ENCODE measurements at places on chromosomes 2 and 18. TPM values are rescaled to one million over a fixed set of nuclear protein-coding genes. Genes with fewer than 3 reads are reported as not detected.

- DNase-seq: no peak
Measured at GRCh38 chr2:204015118-204015843, 78.7 kb downstream of the ICOS start.

GRCh38 chr2:219684721-219685689, 57.6 kb downstream of the SLC4A3 start:
- peak; percentile 71 for DNase-seq

DNA sequence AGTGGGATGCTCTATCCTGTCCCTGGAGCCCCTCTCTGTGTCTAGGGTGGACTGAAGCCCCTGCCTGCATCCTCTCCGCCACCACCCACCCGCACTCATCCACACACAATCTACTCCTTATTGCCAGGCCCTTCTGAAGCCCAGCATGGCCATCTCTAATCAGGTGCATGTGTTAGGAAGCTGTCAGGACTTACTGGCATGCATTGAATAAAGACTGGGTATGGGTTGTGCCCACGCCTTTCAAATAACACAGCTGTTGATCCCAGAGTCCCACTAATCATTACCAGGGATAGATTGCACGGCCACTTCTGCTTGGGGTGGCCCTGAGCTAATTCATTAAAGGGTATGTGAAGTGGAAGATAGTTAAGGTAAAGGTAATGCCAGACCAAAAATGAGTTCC, 88.4 kb downstream of the CABLES1 start:
- no peak for DNase-seq

The RFX8 gene
- total RNA-seq: 1.7 TPM

GRCh38 chr18:40824291-40824690, 1130.7 kb upstream of the PIK3C3 start:
- DNase-seq: no peak

- peak; percentile 40 for DNase-seq
Measured at GRCh38 chr2:100935372-100935752, 66.7 kb upstream of the RPL31 start.

DNA sequence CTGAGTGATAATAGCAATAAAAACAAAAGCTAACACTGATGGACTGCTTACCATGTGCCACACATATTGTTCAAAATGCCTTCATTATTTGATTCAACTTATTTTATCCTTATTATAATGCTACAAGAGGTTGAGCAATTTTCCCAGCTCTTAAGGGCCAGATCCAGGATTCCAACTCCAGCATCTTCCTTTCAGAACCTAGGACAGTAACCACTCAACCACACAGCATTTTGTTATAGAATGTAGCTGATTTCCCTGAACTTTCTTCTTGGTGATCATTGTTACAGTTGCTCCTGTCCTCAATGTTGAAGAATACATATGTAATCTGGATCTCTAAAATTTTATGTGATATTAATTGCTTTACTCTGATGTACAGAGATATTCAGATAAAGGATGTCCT, 341.7 kb downstream of the PIK3C3 start:
- peak; percentile 5 for DNase-seq

DNA sequence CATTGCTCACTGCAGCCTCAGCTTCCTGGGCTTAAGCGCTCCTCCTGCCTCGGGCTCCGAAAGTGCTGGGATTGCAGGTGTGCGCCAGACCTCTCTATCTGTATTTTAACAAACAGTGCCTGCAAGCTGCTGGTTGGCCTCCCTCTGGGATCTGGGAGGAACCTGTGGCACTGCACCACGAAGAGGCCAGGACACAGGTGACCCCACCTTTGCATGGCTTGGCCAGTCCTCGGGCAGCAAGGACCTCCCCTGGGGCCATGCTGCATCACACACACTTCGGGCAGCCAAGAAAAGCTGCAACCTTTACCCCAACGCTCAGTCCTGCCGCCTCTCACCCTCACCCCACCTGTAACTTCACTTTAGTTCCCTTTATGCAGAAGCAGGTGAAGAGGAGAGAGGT, 70.0 kb downstream of the PXDN start:
- no peak for DNase-seq

- DNase-seq: peak; percentile 95
Measured at GRCh38 chr18:8615397-8616027, 6.3 kb downstream of the RAB12 start.

- no peak for DNase-seq
Measured at GRCh38 chr18:37254236-37254754, 311.3 kb downstream of the CELF4 start.

DNA sequence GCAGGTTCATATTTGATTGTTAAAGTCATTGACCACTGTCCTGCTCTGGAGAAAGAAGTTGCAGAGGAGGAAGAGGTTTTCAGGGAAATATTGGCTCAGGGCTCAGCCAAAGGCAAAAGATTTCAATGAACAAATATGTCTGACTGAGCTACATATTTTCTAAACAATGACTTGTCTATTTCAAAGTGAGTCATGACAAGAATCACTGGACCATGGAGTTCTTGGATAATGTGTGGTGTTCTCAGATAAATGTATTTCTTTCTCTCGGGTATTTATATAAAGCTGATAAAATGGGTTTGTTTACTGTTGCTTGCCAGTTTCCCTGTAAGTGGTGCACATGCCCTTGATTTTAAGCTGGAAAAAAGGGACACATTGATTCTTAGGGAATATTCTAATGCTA, 34.3 kb upstream of the RMP24 start:
- DNase-seq: no peak

DNA sequence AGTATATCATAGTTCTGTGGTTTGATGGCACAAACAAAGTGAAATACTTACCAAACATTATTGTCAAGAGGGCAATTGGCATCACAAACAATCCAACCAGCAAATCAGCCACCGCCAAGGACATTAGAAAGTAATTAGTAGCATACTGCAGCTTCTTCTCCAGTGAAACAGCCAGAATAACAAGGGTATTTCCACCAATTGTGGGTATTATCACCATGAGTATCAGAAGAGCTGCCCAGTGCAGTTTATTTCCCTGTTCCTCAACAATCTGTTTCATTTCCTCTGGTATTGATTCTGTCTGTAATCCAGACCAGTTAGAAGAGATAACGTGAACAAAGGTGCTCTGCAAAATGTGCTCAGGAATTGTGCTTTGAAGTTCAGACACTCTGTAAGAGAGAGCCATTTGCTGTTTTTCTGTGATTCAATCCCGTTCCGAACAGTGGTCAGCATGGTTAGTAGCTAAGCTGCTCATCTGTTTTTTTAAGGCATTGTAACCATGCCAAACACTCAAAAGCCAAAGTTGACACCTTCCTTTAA, 1.4 kb downstream of the HTR2B start:
- DNase-seq: peak; percentile 54

The CDK15 gene
- 3.5 TPM for total RNA-seq

GRCh38 chr2:3172265-3172935, 205.2 kb downstream of the EIPR1 start:
- no peak for DNase-seq

DNA sequence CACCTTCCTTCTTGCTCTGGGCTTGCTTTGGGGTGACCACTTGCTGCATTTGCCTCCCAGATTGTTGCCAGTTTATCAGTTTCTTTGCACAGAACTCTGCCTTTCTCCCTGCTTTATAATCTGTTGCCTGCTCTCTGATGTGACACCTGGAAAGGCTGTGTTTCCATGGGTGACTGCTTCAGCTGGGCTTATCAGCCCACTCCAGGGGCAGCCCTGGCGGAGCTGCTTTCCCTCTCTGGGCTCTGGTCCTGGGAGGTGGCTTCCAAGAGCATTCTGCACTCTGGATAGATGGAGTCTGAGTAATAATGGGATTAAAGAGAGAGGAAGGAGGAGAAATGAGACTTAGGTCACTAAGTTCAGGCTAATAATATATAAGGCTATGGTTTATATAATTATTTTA, 352.7 kb downstream of the TSN start:
- DNase-seq: no peak

Data from fibroblast of villous mesenchyme (primary cell).